Activated naive CD8-positive, alpha-beta T cell treated with anti-CD3 and anti-CD28 coated beads for 36 hours (primary cell): ENCODE measurements at places on chromosomes 7 and 10. TPM values are rescaled to one million over a fixed set of nuclear protein-coding genes. Genes with fewer than 3 reads are reported as not detected.

C7orf33 gene
- total RNA-seq = not detected

CCT6A gene
- 340 TPM for total RNA-seq

DNA sequence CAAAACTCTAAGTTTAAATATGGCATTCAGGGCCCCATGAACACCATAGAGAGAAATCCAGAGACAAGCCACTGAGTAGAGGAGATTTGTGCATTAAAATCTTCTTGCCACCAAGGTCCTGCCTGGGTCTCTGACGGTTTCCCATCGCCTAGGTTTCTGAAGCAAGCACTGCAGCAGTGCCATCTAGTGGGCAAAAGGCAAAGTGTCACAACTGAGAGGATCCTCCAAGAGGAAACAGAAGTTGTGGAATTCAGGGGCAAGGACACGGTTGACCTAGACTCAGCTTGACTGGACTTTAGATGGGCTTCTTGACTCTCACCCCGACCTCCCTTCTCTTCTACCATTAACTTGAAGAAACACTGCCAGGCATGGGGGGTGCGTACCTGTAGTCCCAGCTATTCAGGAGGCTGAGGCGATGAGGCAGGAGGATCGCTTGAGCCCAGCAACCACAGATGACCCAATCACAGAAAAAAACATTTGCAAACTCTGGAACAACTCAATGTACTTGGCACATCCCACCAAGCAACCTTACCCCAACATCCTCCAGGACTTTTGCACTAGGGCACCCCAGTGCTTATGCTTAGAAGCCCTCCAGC lies 604.1 kb downstream of the GALNT17 start:
- H3K27ac ChIP-seq = no peak overlapping the region
- no peaks in the 10 kb centered on the region for H3K4me1 ChIP-seq
- no peak overlapping the region for H3K4me3 ChIP-seq
- DNase-seq = peak; percentile 17
- H3K36me3 ChIP-seq = no peaks in the 10 kb centered on the region

DNA sequence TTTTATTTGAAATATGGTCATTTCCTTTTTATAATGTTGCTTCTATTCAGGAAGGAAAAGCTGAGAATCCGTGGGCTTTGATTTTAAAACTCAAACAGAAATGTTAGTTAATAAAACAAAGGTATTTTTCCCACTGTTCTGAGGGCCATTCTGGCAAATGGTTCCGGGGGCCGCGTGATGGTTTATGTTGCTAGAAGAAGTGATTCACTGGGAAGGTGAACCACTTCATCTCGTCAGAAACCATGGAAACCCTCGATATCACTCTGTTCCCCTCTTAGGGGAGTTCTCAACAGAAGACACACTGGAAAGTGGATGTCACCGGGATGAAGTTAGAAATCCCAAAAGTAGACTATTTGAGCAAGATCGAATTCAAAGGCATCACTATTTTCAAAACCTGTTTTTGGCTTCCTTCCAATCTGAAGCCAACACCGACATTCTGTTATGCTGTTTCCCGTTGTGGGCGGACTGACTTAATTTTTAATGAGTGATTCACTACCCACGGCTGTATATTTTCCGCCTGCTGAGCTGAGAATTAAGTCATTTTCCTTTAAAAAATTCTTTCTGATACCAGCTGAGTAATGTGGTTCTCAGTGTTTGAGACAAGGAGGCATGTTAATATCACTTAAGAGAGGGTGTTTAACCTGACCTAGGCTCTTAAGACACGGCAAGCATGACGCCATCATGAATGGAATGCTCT lies 84.1 kb downstream of the PTPRE start:
- peak overlapping the region; percentile 95 for H3K27ac ChIP-seq
- peaks cover 49% of the 10 kb centered on the region for H3K4me1 ChIP-seq
- no peaks in the 10 kb centered on the region for H3K36me3 ChIP-seq
- peak; percentile 64 for DNase-seq
- H3K4me3 ChIP-seq = peak overlapping the region; percentile 68

- no peaks in the 10 kb centered on the region for H3K4me1 ChIP-seq
- DNase-seq = no peak
- H3K4me3 ChIP-seq = no peak overlapping the region
- no peaks in the 10 kb centered on the region for H3K36me3 ChIP-seq
- H3K27me3 ChIP-seq = peaks cover 13% of the 10 kb centered on the region
These were observed 152.9 kb downstream of the DYNC1I1 start for GRCh38 chr7:95925236-95925635.

GRCh38 chr10:9038146-9038714 lies 983.7 kb downstream of the GATA3 start:
- peaks cover 6% of the 10 kb centered on the region for H3K36me3 ChIP-seq
- H3K4me3 ChIP-seq = no peak overlapping the region
- no peaks in the 10 kb centered on the region for H3K4me1 ChIP-seq
- no peak overlapping the region for H3K27ac ChIP-seq

DNA sequence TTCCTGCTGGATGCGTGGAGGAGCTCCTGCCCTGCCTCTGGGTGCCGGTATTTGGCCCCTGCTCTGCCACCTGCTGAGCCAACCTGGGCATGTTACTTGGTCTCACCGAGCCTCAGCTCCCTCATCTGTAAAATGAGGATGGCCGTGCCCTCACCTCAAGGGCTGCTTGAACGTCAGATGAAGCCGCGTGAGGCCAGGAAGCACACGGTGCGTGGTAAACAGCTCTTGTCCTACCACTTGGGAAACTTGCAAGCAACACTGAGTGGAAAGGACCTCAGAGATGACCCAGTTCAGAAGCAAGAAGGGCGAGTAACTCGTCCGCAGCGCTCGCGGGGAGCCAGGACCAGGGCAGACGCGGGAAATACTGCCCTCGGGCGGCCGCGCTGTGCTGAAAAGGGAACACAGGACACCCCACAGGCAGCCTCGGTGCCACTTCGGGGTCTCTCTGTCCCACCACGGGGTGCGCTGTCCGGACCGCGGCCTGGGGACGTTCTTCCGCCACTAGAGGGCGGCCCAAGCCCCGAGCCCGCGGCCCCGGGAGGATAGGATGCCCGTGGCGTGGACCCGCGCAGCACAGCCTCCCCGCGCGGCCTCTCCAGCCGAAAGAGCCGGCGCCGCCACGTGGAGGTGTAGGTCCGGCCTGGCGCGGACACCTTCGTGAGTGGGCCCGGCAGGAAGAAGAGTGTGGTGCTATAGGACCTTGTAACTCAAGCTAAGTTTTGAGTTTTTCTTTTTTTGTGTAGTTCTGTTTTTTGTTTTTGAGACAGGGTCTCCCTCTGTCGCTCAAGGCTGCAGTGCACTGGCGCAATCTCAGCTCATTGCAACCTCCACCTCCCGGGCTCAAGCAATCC lies 94.1 kb downstream of the PRKAG2 start:
- peaks cover 3% of the 10 kb centered on the region for H3K36me3 ChIP-seq
- peak; percentile 86 for DNase-seq
- peak overlapping the region; percentile 79 for H3K4me3 ChIP-seq

DNA sequence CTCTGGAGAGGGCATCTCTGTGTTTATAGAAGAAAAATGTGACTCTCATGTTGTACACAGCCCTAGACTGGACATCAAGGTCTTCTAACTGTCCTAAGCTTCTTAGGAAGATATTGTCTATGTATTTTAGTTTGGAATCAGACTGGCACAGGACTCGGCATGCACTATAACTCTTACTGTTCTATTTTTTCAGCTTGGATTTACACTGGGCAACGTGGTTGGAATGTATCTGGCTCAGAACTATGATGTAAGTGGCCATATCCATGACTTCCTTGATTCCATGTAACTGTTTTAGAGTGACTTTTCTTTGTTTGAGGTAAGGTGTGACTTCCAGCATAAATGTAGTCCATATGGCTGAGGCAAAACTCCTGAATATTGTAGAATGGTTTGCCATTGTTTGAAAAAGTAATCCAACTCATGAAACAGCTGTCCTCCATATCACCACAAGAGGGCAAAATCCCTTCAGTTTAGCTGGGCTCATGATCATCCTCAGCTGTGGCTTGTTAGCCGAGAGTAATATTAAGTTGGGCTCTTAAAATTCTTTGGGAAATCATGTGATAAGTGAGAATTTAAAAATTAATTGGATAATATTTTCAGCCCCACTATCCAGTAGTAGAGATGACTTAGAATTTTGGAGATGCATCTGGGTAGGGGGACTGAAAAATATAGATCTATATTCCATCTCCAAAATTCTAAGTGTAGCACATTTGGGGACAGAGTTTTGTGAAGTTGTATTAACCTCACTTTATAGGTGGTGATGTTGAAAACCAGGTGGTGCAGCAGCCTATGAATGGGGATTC lies 10.4 kb downstream of the STMP1 start:
- peaks cover 18% of the 10 kb centered on the region for H3K4me1 ChIP-seq
- no peak for DNase-seq
- H3K27ac ChIP-seq = no peak overlapping the region

DNA sequence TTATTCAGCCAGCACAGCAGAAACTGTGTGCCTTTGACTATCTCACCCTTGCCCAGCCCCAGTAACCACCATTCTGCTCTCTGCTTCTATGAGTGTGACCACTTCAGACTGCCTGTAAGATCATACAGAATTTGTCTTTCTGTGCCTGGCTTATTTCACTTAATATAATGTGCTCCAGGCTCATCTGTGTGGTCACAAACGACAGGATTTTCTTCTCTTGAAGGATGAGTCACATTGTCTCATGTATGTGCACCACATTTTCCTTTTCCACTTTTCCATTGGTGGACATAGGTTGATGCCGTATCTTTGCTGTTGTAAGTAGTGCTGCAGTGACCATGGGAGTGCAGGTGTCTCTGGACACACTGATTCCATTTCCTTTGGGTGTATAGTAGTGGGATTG lies 122.5 kb upstream of the LANCL2 start:
- H3K27ac ChIP-seq = no peak overlapping the region
- no peak overlapping the region for H3K4me3 ChIP-seq
- peaks cover 4% of the 10 kb centered on the region for H3K27me3 ChIP-seq
- DNase-seq = no peak
- no peaks in the 10 kb centered on the region for H3K36me3 ChIP-seq
- no peaks in the 10 kb centered on the region for H3K4me1 ChIP-seq

- no peak overlapping the region for H3K4me3 ChIP-seq
- no peak for DNase-seq
- H3K27me3 ChIP-seq = peaks cover 5% of the 10 kb centered on the region
- H3K27ac ChIP-seq = no peak overlapping the region
- no peaks in the 10 kb centered on the region for H3K4me1 ChIP-seq
These were observed 68.4 kb downstream of the ZRANB1 start for GRCh38 chr10:125010362-125010761.

DNA sequence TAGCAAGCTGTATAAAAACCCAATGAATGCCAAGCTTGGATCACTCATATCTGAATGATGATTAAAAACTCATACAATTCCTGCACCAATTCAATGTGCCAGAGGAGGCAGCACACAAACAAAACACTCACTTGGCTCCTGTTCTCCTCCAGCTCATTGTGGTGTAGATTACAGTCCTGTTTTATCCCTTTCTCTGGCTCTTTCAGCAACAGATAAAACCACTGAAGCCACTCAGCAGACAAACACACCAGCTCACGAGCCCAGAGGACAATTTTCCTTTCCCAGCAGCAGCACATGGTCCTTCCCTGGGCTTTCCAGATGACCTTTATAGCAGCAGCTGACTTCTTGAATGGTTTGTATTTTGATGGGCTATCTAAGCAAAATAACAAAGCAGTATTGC lies 107.3 kb upstream of the STARD3NL start:
- H3K27ac ChIP-seq = no peak overlapping the region
- no peak overlapping the region for H3K4me3 ChIP-seq
- peaks cover 21% of the 10 kb centered on the region for H3K27me3 ChIP-seq
- no peaks in the 10 kb centered on the region for H3K4me1 ChIP-seq

GRCh38 chr7:18890885-18891621 lies 226.4 kb downstream of the TWIST1 start:
- H3K36me3 ChIP-seq = no peaks in the 10 kb centered on the region
- no peak for DNase-seq
- no peak overlapping the region for H3K4me3 ChIP-seq
- no peaks in the 10 kb centered on the region for H3K27me3 ChIP-seq

GRCh38 chr7:135753616-135754413 lies 5.2 kb upstream of the FAM180A start:
- no peaks in the 10 kb centered on the region for H3K36me3 ChIP-seq
- no peak for DNase-seq
- H3K4me1 ChIP-seq = no peaks in the 10 kb centered on the region

- no peak overlapping the region for H3K27ac ChIP-seq
- no peak overlapping the region for H3K4me3 ChIP-seq
- DNase-seq = no peak
These were observed 20.4 kb downstream of the PWWP2B start for GRCh38 chr10:132417257-132417910.

DNA sequence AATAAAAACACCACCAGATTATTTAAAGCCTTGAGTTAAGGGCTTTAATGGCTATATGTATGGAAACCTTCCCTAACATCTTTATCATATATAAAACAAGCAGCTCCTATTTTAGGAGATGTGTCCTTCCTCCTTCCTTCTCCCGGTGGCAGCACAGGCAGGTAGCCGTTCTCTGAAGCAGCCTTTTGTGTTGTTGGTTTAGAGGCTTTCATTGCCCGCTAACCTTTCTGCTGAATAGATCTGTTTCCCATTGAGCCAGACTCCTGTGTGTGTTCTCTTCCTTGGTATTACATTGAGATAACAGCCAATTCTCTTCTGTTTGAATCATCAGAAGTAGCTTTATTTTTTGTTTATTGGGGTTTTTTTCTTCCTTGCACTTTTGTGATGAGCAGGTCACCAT lies 131.3 kb downstream of the CACNB2 start:
- H3K27ac ChIP-seq = no peak overlapping the region
- H3K36me3 ChIP-seq = no peaks in the 10 kb centered on the region
- H3K27me3 ChIP-seq = no peaks in the 10 kb centered on the region
- DNase-seq = no peak
- H3K4me1 ChIP-seq = no peaks in the 10 kb centered on the region
- H3K4me3 ChIP-seq = no peak overlapping the region

DNA sequence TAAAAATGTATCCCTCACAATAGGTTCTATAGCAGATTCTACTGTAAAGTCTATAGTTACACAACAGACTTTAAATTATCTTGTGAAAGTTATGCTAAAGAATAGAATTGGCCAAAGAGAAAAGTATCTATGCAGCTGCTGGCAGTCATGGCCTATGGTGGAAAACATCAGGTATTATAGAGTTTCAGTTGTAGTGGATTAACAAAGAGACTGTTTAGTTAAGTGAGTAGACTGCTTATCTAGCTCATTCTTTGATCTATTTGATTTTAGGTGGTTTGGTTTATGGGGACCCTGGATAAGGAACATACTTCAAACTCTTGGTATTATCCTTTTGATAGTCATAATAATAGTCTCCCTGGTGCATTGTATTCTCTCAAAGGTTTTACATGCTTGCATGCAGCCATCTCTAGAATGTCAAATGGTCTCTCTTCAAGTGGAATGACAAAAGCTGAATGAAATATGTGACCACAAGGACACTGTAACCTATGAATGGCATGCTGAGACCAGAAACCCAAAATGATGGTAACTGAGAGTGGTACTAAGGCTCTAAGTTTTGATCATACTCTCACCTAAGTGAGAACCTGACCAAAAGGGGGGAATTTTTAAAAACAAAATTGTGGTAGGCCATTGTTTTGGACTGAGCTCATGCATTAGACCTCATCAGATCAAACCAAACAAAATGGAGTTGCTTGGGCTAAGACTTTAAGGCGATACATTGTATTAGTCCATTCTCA lies 54.9 kb upstream of the NAMPT start:
- peaks cover 46% of the 10 kb centered on the region for H3K36me3 ChIP-seq
- H3K4me3 ChIP-seq = no peak overlapping the region
- peaks cover 12% of the 10 kb centered on the region for H3K27me3 ChIP-seq
- peaks cover 15% of the 10 kb centered on the region for H3K4me1 ChIP-seq
- DNase-seq = no peak
- H3K27ac ChIP-seq = no peak overlapping the region
